ENCODE measurements at places on chromosomes 1 and 21.

GRCh38 chr1:113976609-113977278, 2.5 kb upstream of the OLFML3 start:
- no peak for DNase-seq

DNA sequence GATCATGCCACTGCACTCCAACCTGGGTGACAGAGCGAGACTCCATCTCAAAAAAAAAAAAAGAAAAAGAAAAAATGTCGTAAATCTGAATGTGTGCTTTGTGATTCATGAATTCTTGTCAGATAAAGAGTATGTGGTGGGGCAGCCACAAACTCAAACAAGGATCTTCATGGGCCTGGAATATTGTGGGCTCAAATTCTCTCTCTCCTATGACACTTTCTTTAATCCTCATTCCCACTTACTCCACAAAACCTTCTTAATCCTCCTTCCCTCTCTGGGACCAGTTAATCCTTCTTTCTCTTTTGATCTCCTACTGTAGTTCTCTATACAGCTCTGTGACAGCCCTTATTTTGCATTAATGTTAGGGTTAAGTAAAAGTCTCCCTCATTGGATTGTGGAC, 112.3 kb downstream of the AK5 start:
- no peak for DNase-seq

- no peak for DNase-seq
Measured at GRCh38 chr21:45476582-45476981, 65.7 kb downstream of the SLC19A1 start.

GRCh38 chr1:166182281-166182680, 15.5 kb upstream of the FAM78B start:
- no peak for DNase-seq

DNA sequence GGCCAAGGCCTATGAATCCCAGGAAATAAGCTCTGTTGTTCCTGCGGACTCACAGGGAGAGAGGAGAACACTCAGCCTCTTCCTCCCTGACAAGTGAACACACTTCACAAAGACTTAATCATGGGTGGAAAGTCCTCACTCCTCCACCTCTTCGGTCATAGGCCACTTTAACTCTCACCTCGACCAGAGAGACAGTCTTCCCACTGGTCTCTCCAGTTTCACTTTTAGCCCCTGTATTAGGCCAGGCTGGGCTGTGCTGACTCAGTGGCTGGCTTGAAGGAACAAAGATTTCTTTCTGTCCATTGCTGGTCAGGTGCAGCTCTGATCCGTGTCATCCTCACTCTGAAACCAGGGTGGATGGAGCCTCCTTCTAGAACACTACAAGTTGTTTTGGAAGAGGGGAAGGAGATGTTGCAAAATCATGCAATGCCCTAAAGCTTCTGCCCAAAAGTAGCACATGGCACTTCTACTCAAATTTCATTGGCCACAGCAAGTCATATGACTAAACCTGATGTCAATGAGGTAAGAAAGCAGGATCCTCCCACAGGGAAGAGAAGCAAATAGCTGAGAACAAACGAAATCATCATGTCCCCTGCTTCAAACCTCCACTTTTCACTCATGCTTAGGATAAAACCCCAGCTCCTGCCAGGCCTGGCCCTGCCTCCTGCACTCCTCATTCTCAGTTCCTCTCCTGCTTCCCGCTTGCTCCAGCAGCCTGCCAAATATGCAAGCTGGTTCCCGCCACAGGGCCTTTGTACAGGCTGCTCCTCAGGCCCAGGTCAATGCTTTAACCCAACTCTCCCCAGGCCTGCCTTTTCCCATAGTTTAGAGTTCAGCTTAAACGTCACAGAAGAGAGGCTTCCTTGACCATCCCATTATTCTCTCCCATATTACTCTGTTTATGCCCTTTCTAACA, 150.5 kb upstream of the RUNX3 start:
- no peak for DNase-seq

GRCh38 chr1:211816586-211816985, 14.0 kb downstream of the LPGAT1 start:
- DNase-seq, result no peak

All from COR-L47 (cell line).